Activated T-cell treated with anti-CD3 and anti-CD28 coated beads, Interleukin-2, amount 50 U/mL, for 4 hours (primary cell): ENCODE measurements at places on chromosomes 5 and 9.
A peak's percentile ranks its signal among the peaks of the same experiment; 100 is the strongest.

DNA sequence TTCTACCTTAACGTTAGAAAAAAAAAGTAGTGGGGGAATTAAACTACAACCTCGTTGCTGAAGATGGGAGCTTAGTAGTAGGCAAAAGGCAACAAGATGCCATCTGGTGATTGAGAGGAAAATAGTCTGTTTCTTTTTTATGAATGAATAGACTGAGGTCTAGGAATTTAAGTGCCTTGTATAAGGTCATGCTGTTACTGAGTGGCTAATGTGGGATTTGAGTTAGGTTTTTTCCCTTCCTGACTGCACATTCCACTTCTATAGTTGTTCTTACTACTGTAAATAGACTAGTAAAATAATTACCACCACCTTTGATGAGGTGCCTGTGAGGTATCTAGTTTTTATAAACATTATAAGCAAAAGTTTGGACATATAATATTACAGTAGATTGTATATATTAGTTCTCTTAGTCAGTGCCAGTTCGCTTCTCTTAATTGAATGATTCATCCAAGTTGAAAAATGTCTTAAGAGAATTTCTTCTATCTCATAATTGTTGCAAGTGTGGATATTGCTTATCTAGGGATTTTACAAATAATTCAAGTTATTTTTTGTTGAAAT is 19.1 kb downstream of the FSD1L start:
- no peak for DNase-seq

- no peak for DNase-seq
These were observed 132.1 kb downstream of the PHF2 start for GRCh38 chr9:93708289-93708986.

- DNase-seq, result no peak
These were observed 153.8 kb upstream of the RASA1 start for GRCh38 chr5:87113861-87114260.

GRCh38 chr5:132180134-132180745 is 47.4 kb downstream of the P4HA2 start:
- no peak for DNase-seq

DNA sequence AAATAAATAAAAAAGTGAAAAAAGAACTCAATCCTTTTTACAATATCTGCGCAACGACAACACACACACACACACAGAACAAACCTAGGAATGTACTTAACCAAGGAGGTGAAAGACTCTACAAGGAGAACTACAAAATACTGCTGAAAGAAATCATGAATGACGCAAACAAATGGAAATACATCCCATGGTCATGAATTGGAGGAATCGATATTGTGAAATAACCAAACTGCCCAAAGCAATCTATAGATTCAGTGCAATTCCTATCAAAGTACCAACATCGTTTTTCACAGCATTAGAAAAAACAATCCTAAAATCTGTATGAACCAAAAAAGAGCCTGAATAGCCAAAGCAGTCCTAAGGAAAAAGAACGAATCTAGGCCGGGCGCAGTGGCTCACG is 29.9 kb upstream of the NRARP start:
- no peak for DNase-seq

- no peak for DNase-seq
These were observed 237.1 kb upstream of the PUM3 start for GRCh38 chr9:3080951-3081350.

DNA sequence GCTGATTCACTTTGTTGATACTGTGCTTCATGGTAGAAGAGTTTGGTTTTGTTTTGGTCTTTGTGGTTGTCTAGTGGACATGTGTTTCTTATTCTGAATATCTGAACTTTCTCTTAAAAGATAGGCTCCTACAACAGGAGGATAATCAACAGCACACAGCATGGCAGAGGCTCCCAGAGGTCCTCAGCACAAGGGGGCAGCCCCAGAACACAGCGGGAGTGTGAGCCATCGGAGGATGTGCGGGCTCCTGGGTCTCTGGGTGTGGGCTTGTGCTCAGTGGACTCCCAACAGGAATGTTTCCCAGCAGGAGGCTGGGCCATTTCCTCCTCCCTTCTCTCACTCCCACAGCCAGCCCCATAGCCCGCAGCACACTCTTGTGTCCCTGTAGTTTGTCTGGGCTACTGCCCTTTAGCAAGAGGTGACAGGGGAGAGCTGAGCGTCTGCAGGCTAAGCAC is 164.3 kb upstream of the OTULINL start:
- DNase-seq, result no peak

DNA sequence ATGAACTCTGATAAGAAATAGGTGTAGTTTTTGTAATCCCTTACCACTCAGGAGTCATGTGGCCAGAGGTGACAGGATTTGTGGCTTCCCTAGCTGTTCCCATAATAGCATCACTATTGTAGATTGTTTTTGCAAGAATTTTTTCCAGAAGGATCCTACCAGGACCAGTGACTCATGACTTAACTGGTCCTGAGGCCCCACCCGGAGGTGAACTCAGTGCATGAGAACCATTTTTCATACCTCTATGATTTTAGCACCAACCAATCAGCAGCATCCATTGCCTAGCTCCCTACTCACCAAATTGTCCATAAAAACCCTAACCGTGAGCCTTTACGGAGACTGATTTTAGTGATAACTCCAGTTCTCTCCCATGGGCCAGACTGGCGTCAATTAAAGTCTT is 484.8 kb downstream of the PSAT1 start:
- DNase-seq, result no peak

DNA sequence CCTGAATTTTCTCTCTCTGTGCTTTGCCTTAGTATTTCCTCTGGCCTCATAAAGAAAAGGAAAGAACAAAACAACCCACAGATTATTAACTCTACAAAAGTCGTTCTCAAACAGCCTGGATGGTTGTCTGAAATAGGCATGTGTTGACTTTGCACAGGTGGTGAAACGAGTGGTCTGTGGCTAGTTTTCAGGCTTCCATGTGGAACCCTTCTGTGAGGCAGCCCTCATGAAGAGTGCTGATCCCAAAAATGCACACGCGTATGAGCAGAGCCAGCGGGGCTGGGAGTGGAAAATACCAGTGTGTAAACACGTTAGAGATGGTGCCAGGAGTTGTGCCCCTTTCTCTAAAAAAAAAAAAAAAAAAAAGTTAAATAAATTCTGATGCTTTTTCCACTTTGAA is 4.9 kb upstream of the PSAT1 start:
- DNase-seq, result no peak

DNA sequence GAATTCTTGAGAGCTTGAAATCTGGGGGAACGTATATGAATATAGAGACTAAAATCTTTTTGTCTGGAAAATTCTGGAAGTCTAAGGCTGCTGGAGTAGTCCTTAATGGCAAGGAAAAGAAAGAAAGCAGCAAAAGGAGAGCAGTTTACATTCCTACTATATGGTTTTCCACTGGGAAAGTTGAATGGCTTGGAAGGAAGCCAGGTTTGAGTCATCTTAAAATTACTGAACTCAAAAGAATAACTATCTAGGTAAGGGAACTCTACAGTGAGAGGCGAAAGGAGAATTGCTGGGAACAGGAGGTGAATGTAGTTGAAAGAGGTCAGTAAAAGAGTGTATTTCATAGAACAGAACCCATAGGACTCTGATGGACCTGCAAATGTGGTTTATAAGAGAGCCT is 258.1 kb upstream of the EDIL3 start:
- DNase-seq, result no peak

- no peak for DNase-seq
These were observed 6.8 kb upstream of the ANKRD33B start for GRCh38 chr5:10556893-10557746.

- no peak for DNase-seq
These were observed 105.2 kb downstream of the RASEF start for GRCh38 chr9:82957529-82958379.

- DNase-seq, result no peak
These were observed 5.4 kb upstream of the SLC1A3 start for GRCh38 chr5:36600917-36601527.

DNA sequence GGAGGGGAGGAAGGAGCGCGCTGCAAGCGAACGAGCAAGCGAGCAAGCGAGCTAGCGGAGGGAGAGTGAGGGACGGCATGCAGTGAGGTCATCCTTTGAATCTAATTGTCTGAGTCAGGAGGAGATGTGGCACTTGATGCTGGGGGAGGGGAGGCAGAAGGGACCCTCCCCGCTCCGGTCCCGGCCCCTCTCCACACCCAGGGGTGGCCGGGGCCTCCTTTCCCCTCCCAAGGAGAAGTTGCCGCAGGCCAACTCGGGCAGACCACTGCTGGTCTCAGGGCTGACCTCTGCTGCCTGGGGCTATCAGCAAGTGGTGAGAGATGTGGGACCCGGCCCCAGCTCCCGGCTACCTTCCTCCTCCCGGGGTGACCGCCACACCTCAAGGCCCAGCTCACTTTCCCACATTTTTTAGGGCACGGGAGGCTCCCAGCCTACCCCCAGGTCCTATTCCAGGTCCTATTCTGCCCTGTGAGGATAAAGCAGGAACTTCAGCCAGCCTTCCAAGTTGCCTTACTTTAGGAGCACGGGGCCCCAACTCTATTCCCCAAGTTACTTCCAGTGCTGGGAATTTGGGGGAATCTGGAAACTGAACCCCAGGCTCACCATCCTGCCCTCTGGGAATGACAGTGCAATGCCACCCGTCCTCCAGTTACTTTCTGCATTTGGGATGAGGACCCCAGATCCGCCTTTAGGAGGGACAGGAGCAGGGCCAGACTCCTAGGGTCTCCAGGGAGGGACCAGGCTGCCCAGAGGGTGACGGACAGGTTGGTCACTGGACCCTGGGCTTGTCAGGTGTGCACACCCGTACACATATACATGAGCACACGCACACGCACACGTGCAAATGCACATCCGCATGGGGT is 11.1 kb downstream of the CNTFR start:
- no peak for DNase-seq

DNA sequence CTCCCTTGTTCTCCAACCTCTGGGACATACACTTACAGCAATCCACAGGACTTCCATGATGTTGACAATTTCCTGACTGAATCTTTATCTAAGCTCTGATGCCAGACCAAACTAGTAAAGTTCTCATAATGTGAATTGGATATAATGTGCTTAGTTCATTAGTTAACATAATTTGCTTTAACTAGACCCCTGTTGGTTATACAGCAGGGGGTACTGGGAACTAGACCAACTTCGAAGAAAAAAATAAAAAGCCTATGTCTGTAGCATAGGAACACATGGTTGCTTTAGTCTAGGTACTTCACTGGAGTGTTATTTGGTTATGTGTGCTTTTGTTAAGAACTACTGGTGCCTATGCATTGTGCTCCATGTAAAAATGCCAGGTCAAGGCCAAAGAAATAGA is 173.8 kb downstream of the ADAMTS6 start:
- no peak for DNase-seq

DNA sequence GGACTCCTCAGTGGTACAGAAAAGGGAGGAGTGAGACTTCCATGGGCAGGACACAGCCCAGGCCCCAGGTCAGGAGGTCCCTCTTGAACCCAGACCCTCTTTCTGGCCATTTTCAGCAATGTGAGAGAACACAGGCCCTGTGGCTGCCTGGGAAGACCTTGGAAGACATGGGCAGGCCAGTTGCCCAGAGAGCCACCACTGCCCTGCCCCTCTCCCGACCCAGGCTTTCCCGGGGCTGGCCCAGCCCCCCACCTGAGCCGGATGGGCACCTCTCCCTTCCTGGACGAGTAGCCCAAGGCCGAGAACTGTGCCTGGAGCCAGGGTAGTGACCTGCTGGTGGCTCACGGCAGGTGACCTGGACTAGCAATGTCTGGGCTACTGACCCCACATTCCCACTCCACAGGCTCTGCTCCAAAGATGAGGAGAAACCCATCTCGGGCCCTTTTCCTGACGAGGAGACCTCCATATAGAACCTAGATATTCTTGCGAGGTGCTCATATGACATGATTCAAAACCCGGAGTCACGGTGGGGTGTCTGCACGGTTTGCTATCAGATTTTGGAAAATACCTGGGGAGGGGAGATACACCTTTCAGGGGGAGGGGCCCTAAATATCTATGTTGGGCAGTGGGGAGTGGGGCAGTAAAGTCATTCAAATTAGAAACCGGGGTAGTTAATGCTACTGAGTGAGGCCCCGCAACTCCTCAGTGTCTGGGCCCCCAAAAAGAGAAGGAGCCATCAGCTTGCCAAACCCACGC is 59.4 kb downstream of the ZNF354C start:
- DNase-seq, result no peak

DNA sequence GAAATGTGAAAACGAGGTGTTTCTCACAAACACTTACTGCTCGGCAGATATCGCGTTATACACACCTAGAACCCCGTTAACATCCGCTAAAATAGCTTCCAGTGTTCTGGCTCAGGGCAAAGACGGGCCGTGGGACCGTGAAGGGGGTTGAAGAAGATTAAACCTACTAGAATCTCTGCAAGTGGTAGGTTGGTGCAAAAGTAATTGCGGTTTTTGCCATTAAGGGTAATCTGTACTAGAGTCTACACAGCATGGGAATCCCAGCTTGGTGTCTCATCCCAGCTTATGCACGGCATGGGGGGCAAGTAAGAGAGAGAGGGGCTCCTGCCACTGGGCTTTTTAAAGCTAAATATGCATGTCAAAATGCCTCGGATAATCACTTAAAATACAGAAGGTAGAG is 43.9 kb downstream of the HRH2 start:
- peak; percentile 0 for DNase-seq

DNA sequence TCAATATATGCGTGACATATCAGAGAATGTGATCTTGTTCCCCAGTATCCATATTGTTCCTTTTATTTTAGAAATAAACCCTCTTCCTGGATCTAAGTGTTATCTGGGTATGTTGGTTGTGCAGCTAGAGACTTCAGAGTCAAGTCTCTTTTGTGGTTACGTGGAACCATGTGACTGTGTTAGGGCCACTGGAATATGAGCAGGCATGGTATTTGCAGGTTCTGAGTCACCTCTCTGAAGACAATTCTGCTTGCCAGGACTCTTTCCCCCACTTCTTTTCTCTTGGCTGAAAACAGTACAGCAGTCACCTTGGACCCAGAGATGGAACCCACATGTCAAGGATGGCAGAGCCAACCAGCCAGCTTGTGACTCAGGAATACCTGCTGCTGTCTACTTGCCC is 59.7 kb downstream of the ATP10B start:
- DNase-seq, result no peak

DNA sequence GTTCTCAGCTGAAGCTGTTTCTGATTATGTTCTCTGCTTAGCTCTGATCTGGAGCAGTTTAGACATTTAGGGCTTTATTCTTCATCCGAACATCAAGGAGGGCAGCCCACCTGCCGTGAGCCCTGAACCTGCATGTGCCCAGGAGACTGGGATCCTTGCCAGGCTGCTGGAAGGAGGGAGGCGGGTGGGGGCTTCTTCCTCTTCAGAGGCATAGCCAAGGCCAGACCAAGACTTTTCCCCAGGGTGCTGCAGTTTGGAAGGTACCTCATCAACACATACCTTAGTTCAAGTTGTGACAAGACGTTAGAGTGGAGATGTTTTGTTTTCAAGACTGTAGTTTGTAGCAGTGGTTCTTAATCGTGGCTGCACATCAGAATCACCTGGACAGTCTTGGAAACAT is 64.9 kb downstream of the RALGPS1 start:
- no peak for DNase-seq
